ENCODE measurements at places on chromosomes 2 and 18.

DNA sequence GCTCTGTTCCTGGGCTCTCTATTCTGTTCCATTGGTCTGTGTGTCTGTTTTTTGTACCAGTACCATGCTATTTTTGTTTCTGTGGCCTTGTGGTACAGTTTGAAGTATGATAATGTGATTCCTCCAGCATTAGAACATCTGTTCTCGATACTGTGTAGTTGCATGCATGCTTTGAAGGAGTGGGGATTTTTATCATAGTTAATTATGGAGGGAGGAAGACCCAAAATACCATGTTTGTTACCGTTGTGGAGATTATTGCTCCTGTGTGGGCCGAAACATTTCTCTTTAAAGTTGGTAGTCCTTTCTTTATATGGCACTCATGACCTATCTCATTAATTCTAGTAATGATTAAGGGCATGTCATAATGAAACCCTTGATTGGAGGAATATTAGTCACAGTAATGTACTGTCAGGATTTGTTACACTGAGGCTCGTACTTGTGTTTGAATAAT, 87.6 kb downstream of the TTC27 start:
- no peak for DNase-seq

- no peak for DNase-seq
These were observed 414.0 kb downstream of the ERBB4 start for GRCh38 chr2:212124598-212124997.

DNA sequence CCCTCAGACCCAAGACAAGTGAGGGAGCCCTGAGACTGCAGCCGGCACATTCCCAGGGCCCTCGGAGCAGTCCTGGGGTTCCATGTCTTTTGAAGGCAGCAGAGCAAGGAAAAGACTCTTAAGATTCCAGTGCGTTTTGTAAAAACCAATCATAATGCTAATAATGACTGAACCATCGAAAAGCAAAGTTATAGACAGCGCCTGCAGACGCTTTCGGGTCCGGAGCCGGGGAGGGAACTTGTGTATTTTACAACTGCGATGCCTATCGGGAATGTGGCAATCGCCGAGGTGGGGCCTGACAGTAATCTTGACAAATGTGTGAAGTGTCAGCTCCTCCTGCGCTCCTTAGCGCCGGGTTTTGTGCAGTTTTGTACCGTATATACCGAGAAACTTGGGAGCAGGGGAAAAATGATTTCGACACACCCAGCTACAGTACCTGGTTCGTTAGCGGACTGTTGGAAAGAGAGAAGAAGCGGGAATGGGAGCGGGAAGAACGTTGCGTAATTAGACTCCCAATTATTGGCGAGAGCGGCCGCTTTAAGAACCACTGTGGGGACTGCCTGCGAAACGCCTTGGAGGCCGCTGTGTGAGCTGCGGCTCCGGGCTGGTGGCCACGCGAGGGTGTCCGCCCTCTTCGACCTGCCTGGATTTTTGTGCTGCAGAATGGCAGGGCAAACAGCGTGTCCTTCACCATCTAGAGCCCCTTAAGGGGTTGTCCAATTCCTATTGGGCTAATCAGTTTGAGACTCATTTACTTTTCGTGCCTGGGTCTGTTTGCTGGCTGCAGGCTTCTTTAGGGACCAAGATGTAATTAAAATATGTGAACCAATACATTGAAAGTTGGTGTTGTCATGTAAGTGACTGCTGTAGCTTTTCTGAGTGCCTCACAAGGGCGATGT, 2.4 kb downstream of the EPAS1 start:
- no peak for DNase-seq

- no peak for DNase-seq
These were observed 115.9 kb upstream of the SYT4 start for GRCh38 chr18:43393174-43393573.

- no peak for DNase-seq
These were observed 358.3 kb downstream of the CELF4 start for GRCh38 chr18:37207343-37207742.

DNA sequence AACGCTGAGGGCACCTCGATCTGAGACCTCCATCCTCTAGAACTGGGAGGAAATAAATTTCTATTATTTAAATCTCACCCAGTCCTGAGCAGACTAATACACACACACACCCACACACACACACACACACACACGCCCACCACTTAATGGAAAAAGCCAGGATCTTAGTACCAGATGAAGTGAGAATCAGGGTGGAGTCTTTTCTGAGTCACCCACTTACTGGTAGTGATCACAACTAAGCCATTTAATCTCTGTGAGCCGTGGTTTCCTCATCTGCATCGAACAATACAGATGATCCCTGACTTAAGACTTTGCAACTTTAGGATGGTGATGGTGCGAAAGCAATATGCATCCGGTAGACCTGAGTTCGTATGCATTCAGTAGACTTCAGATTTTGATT, 18.6 kb downstream of the THNSL2 start:
- DNase-seq = no peak

GRCh38 chr2:233387667-233388528, 33.6 kb downstream of the DGKD start:
- no peak for DNase-seq

GRCh38 chr18:21820033-21820810, 79.6 kb downstream of the MIB1 start:
- no peak for DNase-seq

- DNase-seq = no peak
These were observed 55.6 kb upstream of the MAP4K3 start for GRCh38 chr2:39492716-39493115.

- no peak for DNase-seq
These were observed 297.6 kb upstream of the SKOR2 start for GRCh38 chr18:47549021-47549540.

DNA sequence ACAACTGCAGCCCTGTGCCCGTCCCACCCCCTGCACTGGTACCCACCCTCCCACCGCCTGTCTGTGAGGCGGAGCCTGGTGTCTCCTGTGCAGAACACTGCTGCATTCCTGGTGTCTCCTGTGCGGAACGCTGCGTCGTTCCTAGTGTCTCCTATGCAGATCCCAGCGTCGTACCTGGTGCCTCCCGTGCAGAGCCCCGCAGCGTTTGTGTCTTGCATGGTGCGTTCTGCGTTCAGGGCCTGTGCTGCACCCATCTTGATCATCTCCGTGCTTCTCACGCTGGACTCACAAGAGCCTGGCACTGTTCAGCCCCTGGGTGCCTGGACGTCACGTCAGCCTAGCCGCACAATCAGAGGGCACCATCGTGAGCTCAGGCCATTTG, 248.6 kb upstream of the SALL3 start:
- no peak for DNase-seq

DNA sequence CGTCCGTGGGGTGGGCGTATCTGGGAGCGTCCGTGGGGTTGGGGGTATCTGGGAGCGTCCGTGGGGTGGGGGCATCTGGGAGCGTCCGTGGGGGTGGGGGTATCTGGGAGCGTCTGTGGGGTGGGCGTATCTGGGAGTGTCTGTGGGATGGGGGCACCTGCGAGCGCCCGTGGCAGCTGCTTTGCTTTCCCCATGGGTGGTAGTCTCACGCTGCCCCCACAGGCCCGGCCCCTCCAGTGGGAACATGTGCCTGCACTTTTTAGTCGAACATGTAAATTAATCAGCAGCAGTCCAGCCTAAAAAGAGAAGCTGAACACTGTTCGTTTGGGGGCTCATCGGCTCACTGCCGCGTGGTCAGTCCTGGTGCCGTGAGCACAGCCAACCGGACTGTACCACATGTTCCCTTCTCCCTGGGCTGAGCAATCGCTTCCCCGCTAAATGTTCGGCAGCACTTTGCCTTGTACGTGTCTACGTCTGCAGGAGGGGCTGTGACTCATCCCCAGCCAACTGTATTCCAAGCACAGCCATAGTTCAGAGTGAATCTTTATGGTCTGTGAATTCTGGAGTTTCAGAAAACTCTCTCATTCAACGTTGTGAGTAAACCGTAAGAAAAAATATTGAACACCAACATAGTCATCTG, 271.5 kb downstream of the AGAP1 start:
- no peak for DNase-seq

DNA sequence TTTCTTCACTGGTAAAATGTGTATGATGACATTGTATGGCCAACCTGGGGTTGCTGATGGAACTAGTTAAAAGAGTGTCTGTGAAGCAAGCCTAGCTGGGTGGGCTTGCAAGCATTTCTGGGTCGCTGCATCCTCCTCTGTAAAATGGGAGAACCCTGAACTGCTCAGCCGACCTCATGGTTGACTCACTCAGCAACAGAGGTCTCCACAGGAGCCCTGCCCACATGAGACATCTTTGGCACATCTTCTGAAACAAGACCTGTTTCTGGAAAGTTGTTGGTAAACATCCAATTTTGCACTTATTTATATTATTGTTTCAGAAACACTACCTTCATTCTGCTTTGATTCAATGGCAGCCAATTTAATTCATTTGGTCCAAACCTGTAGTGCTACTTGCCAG, 52.6 kb downstream of the BCL11A start:
- DNase-seq = no peak

DNA sequence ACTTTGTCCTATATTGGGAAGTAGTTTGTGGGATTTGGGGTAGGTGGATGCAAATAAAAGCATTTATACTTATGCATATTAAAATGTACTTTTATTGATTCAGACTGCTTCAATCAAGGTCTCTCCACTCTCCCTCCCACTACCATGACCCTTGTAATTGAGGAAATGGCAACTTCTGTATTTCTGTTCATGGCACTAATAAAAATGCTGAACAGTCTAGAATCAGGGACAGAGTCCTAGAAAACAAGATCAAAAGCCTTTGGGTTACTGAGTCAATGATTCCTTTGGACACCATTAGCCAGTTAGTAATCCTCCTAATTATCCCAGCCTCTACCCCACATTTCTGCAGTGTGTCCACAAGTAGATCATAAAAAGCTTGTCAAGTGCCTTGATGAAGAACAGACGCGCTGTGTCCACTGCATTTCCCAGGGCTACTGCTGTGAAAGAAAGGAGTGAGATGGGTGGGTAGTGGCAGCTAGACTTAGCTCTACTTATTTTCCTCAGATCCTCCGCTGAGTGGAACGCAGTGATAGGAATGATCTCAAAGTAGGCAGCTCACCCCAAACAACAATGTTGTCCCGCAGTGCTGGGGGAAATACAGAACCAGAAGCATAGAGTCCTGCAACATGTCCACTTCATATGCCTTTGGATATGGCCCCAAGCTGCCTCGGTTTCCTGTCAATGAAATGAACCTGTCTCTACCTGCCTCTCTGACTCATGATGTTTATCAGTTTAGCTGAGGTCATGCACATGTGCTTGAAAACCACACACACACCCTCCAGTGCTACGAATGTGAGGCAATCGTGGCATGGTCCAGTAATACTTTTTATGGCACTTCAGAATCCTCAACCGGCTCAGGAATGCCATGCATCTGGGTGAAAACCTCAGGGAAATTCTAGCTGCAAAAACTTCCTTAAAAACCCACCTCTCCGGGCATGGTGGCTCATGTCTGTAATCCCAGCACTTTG, 115.5 kb downstream of the COL6A3 start:
- no peak for DNase-seq

DNA sequence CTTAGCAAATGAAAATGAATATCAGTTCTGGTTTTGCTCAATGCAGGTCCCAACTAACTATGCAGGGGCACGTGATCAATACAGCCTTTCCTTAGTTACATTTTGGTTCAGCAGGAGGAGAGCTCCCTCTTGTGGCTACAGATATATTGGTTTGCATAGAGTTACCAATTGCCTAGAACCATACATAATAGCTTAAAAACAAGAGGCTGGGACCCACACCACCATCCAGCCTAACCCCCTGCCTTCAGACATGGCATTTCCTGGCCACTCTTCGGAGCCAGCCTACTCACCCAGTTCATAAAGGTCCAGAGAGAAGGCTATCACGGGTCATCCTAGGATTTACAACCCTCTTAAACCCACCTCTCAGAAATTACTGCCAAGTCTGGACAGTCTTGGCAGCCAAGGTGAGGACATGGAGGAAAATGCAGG, 10.5 kb downstream of the CCDC93 start:
- peak; percentile 11 for DNase-seq

- no peak for DNase-seq
These were observed 655.9 kb upstream of the SOX11 start for GRCh38 chr2:5036256-5036655.

DNA sequence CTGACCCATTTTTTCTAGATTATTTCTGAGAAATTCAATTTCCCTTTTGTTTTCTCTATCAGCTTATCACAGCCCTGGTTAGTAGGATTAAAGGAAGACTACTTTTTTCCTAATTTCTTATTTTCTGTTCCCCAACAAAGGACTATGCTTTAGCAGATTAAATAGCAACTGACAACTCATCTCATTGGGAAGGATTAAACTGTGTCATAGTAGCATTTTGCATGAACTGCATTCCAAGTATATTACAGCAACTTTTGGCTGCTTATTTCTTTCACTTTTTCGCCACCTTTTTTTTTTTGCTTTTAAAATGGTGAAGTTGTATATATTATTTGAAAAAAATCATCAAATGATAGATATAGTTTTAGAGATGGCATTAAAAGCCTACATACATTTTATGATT, 570.3 kb downstream of the FBXO15 start:
- no peak for DNase-seq

- DNase-seq = no peak
These were observed 98.6 kb downstream of the SPIRE1 start for GRCh38 chr18:12559319-12559718.

DNA sequence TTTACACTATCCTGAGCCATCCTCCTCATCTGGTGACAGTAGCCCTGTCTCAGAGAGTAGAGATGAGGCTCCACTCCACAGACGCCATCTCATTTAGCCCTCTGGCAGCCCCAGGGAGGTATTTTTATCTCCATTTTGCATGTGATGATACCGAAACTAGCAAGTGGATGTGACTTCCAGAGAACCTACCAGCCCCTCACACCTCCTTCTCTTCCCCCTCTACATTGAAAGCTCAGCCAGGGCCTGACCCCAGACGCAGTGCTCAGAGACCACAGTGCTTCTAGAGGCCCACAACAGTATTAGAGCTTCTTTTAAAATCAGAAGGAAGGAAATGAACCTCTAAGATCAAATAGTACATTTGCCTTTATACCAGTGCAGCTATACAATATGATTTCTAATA, 8.3 kb downstream of the GYPC start:
- DNase-seq = no peak

GRCh38 chr18:63476668-63477067, at the start of gene SERPINB5:
Gene SERPINB5, plus strand, starts transcription at chr18:63476958. Its CDS starts 7,471 bp downstream, at chr18:63484429.
- DNase-seq = no peak

GRCh38 chr18:79117385-79117784, 48.2 kb downstream of the ATP9B start:
- no peak for DNase-seq

GRCh38 chr2:175152242-175152641, 15.8 kb downstream of the ATF2 start:
- DNase-seq = no peak

DNA sequence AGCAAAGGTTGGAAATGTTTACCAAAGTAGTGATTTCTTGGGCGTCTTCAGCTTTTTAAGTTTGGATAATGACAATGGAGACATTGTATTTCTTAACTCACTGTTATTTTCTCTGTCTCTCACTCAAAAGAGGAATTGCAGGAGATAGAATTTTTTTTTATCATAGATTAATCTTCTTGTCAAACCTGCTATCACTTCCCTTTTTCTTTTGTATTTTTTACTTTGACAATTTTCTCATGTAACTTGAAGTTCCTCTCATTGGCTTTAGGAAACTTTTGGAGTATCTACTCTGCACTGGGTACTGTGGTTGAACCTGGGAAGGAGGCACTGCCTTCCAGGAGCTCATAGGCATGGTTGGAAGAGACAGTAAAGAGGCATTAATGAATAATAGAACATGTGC, 489.1 kb downstream of the CNTNAP5 start:
- DNase-seq = no peak

All from stimulated activated CD4-positive, alpha-beta T cell treated with anti-CD3 and anti-CD28 coated beads, TNF-alpha, amount 100 ng/mL, for 48 hours (primary cell).